Naive thymus-derived CD8-positive, alpha-beta T cell (primary cell): ENCODE measurements at places on chromosomes 2 and 18. TPM values are rescaled to one million over a fixed set of nuclear protein-coding genes. Genes with fewer than 3 reads are reported as not detected.

The CD28 gene
- polyA plus RNA-seq: 15.8 TPM

The POLR1A gene
- 5.7 TPM for polyA plus RNA-seq

The IGFBP5 gene
- not detected for polyA plus RNA-seq

The ALKAL2 gene
- 0.54 TPM for polyA plus RNA-seq

The CNDP2 gene
- polyA plus RNA-seq: 139 TPM

The NCKAP5 gene
- not detected for polyA plus RNA-seq

The ANKRD29 gene
- not detected for polyA plus RNA-seq

The EFHD1 gene
- 2.5 TPM for polyA plus RNA-seq

The LGALSL gene
- 0.32 TPM for polyA plus RNA-seq

The MYO5B gene
- 0.03 TPM for polyA plus RNA-seq

The C18orf54 gene
- polyA plus RNA-seq: 1.3 TPM

The CD8B gene
- 2,487 TPM for polyA plus RNA-seq

The FTCDNL1 gene
- polyA plus RNA-seq: 1.2 TPM

The SKA1 gene
- polyA plus RNA-seq: 0.26 TPM

The PEX13 gene
- polyA plus RNA-seq: 11.1 TPM

The ATP6V1B1 gene
- polyA plus RNA-seq: not detected

The SIX2 gene
- not detected for polyA plus RNA-seq

The IL37 gene
- polyA plus RNA-seq: not detected

The ALPI gene
- not detected for polyA plus RNA-seq

The HOXD9 gene
- not detected for polyA plus RNA-seq

The FEV gene
- not detected for polyA plus RNA-seq

The EFR3B gene
- not detected for polyA plus RNA-seq
